ENCODE measurements at places on chromosomes 12 and 14.

GRCh38 chr12:88805286-88805685 lies 225.0 kb upstream of the KITLG start:
- DNase-seq, result no peak

DNA sequence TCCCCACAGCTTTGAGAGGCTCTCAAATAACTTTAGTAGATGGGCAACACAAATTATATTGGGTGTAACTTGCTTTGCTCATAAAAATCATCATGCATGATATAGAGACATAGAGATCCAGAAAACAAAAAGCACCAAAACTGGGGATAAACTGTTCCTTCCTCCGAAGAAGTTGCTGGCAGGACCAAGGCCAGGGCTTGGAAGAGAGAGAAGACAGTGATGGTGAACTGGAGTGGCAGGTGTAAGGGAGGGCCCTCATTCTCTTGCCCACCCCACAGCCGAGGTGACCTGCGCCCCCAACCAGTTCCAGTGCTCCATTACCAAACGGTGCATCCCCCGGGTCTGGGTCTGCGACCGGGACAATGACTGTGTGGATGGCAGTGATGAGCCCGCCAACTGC lies 15.4 kb upstream of the NXPH4 start:
- no peak for DNase-seq

DNA sequence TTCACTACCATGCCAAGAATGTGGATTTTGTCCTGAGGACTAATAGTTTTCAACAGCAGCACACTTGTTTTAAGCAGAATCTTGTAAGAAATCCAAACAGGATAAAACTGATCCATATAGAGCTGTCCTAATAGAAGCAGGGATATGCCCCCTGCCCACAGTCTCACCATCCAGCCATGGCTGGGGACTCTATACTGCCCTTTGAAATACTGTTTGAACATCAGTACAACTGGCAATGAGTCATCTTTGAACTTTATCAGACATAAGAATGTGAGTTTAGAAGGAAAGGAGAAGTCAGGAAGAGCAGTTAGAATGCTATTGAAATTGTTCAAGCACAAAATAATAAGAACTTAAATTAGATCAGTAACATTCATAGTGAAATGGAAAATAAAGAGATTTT lies 3.8 kb upstream of the C12orf42 start:
- DNase-seq, result no peak

- DNase-seq, result no peak
Observed at GRCh38 chr14:96304956-96305355, 48.9 kb downstream of the BDKRB1 start.

DNA sequence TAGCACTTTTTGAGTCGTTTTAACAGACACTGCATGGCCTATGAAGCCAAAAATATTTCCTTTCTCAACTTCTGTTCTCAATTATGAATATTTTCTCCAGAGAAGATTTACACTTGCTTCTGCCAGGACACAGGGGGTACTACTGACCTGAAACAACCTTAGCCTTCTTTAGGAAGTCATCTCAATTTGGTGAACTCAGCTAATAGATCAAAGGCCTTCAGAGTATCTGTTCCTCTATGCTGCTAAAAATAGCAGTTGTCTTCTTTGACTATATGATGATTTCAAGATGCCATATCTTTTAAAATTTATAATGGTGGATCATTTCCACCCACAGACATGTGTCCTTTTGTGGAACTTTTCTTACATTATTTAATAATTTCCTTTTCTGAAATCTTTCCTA lies 14.0 kb upstream of the NDUFA12 start:
- no peak for DNase-seq

- no peak for DNase-seq
Observed at GRCh38 chr12:128852885-128853599, at the start of gene GLT1D1. GLT1D1 (plus strand) TSS chr12:128853478; CDS start chr12:128853582, 104 bp downstream.

- DNase-seq, result no peak
Observed at GRCh38 chr14:69900603-69901002, 21.4 kb downstream of the SMOC1 start.

GRCh38 chr12:125205386-125205785 lies 140.2 kb downstream of the AACS start:
- no peak for DNase-seq

GRCh38 chr12:62606654-62607053 lies 140.0 kb downstream of the MON2 start:
- DNase-seq, result no peak

GRCh38 chr12:105329926-105330282 lies 587 bp upstream of the C12orf75 start:
- no peak for DNase-seq

DNA sequence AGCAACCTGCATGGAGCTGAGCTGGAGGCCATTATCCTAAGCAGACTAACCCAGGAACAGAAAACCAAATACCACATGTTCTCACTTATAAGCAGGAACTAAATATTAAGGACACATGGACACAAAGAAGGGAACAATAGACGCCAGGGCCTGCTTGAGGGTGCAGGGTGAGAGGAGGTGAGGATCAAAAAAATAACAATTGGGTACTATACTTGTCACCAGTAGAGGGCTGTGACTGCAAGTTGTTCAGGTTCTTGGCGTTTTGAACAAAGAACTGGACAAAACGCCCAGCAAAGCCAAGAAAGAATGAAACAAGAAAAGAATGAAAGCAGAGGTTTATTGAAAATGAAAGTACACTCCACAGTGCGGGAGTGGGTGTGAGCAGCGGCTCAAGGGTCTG lies 208.5 kb upstream of the NEDD1 start:
- DNase-seq, result no peak

DNA sequence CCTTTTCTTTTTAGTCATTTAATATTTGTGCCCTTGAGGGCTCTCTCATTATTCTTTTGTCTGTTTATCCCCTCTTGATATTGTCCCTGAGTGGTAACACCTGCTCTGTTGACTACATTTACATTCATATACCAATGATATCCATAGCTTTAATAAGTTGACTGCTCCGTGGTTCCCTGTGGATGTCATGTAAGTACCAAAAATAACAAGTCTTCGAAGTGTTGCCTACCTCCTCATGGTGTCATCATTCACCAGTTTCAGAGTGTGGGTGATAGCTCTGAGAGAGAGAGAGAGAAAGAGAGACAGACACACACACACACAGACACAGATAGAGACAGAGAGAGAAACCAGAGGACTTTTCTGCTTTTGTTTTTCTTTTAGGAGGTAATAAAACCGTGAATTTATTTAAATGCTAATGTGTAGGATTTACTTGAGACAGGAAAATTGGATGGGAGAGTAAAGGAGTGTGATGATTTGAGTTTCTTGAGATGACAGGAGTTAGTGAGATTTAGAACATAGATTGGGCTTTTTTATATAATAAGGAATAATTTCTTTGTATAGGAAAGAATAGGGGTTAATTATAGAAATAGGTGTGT lies 52.2 kb downstream of the PAPOLA start:
- no peak for DNase-seq

DNA sequence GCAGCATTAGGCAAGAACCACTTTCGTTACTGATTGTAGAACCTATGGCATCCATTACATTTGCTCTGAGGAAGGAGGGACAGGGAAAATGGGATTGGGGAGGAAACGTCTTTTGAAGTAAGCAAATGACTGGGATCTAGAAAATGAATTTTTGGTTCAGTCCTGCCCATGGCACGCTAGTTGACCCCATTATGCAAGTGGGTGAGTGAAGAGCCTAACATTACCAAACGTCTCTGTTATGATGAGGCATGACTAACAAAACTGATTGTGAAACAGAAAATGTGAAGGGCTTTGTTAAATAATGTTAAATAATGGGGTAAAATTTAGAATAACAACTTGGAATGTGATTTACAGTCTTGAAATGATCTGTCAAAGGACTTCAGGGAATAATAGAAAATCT lies 38.9 kb downstream of the CPSF2 start:
- no peak for DNase-seq

DNA sequence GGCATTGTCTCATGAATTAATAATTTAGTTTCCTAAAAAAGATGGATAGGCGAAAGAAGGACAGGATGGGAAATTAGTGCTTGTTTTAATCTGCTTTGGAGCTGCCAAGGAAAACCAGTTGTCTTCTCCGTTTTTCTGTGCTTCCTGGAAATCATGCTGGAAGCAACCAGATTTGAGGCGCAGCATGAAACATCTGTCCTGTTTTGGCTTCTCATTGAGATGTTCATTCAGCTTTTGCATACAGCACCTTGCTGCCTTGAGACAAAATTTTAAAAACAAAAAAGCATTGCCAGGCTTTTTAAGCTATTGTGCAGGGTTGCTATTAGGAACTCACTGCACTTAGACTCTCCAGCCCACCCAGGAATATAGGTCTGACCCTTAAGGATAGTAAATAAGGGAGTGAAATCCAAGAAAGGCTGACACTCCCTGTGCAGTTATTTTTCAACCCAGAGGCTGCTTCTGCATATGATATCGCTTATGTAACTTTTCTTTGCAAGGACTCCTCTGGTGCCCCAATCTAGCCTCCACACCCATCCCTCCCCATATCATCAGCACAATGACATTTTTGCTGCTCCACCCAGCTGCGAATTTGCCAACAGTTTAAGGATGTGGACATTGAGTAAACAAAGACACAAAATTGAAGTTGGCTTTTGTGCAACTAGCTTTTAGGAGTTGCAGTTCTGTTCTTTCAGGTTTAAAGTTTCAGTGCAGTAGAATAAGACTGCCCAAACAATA lies 46.9 kb upstream of the MDM1 start:
- no peak for DNase-seq

GRCh38 chr12:28253161-28253641 lies 62.9 kb downstream of the CCDC91 start:
- DNase-seq, result no peak

- no peak for DNase-seq
Observed at GRCh38 chr14:44151130-44151820, 355.8 kb downstream of the FSCB start.

DNA sequence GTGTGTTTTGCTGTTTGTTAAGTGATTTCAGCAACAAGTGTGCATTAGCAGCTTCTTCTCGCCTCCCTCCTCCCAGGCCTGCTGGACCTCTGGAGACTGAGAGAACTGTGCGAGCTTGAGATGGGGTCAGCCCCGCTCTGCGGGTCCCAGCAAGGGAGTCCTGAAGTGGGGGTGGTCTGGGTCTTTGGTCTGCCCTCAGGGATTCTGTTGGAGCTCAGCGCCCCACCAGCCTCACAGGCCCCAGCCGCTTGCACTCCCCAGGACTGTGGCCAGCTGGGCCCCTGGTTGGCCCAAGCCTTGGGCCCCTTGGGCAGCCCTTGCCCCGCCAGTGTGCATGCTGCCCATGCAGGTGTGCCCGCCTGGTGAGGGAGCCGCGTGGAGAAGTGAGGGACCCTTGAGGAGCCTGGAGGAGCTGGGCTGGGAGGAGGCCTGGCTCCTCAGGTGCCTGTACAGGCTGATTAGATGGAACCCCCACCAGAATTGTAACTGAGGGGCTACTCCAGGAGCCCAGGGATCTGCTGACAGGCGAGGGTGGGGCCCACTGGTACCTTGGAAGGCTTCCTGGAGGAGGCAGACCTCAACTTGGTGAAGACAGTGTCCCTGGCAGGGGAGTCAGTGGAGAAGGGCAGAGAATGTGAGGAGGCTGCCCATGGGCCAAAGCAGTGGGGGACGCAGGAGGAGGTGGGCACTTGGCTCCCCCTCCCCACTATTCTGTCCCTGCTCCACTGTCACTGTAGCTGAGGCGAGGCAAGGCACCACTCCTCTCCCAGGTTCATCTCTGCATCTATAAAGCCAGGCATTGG lies 56.7 kb downstream of the BEGAIN start:
- DNase-seq, result no peak

DNA sequence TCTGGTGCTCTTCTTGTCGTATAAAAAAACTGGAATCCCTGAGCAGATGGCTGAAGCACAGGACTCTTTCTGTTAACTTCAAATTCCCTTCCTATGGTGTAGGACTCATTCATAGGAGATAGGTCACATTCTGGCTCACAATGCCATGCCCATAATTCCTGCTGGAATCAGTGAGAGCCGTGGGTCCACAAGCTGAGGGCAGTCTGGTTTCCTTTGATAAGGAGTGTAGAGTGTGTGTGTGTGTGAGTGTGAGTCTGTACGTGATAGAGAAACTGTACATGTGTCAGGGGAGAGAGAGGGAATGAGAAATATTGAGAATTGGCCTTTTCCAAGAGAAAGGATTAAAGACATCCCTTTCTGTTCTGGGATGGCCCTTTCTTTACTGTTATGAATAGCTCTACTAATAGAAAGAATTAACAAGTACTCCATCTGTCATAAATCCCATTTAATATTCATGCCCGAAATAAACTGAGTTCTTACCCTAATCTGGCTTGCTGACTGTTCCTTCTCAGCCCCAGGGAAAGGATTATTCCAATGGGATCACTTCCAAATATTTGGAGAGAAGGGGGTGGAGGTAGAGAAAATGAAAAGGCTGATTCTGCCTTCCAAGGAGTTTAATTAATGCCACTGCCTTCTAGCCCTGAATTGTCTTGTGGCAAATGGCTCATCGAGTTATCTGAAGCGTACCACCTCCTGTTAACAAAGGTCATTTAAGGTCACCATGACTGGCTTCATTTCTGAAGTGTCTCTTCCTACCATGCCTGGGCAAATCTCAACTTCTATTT lies 79.0 kb downstream of the TMX1 start:
- DNase-seq, result no peak

- DNase-seq, result no peak
Observed at GRCh38 chr14:76710056-76711010, 50.9 kb upstream of the VASH1 start.

- no peak for DNase-seq
Observed at GRCh38 chr12:96879301-96879700, 27.8 kb upstream of the NEDD1 start.

DNA sequence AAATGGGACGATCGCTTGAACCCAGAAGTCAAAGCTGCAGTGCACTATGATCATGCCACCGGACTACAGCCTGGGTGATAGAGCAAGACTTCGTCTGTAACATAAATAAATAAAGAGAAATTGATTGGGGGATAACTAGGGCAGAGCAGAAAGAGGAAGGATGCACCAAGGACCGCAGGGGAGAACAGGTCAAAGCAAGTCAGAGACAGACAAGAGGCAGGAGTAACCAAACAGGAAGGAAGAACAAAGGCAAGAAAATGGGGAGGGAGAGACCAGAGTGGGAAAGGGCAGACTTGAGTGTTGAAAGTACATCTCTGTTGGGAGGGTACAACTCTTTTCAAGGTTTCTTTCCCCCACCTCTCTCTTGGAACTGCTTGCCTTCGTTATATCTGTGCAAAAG lies 50.8 kb upstream of the ELK3 start:
- DNase-seq, result no peak

DNA sequence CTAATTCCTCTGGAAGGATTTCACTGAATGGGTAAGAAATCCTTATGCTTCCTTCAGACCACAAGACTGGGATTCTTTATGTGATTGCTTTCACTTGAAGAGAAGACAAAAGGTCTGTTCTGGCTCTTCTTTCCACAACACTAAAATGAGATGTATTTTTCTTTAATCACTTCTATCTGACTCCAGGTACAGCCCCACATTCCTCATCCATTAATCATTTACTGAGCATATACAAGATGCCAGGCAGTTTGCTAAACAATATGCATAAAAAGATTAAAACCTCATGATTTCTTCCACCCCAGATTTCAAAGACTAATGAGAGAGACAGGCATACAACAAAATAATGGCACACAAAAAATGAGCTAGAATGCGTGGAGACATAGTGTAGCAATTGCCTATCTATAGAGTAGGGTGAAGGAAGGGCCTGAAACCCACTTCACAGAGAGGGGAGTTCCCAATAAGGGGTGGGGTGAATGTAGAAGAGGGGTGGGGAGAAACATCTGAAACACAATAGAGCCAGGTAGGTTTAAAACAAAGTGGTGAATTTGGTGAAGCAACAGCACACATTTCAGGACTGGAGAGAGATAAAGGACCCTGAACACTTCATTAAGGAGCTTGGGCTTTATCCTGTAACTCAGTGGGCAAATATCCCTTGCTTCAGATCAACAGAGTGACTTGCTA lies 65.1 kb upstream of the PRB2 start:
- no peak for DNase-seq

GRCh38 chr12:40969796-40970195 lies 218.3 kb upstream of the PDZRN4 start:
- no peak for DNase-seq
